ENCODE measurements at places on chromosomes 11 and 22.

DNA sequence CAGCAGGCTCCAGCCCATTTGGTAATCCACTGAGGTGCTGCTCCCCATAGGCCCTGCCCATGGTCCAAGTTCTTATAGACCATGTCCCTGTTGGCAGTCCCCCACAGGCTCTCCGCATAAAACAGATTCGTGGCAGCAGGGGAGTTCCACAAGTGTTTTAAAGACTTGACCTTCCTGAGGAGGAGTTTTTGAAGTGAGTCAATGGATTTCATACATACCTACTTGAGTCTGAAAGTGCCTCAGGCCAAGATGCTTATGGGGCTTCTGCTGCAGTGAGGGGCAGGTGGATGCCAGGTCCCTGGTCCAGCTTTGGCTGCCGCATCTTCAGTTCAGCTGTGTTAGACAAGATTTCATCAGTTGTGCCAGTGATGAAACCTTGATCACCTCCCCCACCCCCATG is 43.3 kb downstream of the CABIN1 start:
- DNase-seq: no peak

- DNase-seq: no peak
Measured at GRCh38 chr11:110289472-110289871, 6.9 kb downstream of the RDX start.

DNA sequence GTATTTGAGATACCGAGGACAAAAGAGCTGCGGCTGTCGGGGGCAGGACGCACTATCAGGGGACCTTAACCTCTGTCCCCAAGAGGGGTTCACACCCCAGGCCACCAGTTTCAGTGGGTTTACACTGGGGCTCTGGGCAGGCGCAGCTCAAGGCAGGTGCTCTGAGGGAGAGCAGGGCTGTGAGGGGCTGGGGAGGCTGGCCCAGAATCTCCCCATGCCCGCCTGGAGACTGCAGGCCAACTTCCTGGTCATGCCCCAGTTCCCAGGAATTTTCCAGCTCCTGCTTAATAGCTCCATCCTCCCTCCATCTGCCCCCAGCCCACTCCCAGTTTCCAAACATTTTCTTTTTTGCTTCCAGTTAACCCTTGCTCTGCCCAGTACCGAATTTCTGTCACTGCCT is 7.6 kb upstream of the PGA3 start:
- no peak for DNase-seq

GRCh38 chr11:102802341-102802740 is 4.4 kb upstream of the MMP1 start:
- DNase-seq: peak; percentile 95

GRCh38 chr11:45920531-45921477 is 1.7 kb upstream of the LARGE2 start:
- no peak for DNase-seq

- no peak for DNase-seq
Measured at GRCh38 chr11:40292721-40293508, 1166.5 kb downstream of the LRRC4C start.

DNA sequence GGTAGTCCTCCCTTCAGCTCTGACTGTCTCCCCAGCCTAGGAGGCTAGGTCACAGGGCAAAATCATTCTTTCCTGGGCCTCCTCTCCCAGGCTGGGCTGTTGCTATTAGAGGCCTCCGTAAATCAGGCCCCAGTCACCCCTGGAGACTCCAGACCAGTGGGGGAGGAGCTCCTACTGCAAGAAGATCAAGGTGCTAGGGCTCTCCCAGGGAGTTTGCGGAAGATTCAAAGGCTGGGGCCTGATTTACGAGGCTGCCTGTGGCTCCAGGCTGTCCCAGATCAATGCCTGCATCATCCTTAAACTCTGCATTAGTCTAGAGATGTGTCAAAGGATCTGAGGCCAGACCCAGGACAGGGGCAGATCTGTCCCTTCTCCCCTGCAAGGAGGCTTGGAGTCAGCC is 346.2 kb downstream of the TENM4 start:
- DNase-seq: no peak

DNA sequence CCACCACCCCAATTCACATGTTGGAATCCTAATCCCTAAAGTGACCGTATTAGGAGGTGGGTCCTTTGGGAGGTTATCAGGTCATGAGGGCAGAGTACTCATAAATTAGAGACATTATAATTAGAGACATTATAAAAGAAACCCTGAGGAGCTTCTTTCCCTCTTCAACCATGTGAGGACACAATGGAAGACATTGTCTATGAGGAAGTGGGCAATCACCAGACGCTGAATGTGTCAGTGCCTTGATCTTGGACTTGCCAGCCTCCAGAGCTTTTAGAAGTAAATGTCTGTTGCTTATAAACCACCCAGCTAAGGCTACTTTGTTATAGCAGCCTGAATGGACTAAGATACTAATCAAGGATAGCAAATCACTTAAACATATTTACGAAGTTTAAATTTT is 14.8 kb downstream of the GAB2 start:
- DNase-seq: no peak

- DNase-seq: no peak
Measured at GRCh38 chr22:40036591-40037225, 42.0 kb downstream of the FAM83F start.

DNA sequence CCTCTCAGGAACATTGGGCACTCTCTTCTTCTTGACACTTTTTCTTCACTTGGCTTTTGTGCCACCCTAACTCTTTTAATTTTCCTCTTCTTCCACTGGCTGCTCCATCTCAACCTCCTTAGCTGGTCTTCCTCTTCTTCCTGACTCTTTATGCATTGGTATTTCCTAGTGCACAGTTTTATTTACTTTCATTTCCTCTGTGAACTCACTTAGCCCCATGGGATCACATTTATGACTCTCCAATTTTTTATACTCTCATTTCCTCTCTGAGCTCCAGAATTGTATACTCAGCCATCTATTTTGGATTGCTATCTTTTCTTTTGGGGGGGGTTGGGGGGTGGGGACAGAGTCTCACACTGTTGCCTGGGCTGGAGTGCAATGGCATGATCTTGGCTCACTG is 38.5 kb upstream of the LARGE1 start:
- no peak for DNase-seq

GRCh38 chr11:85751724-85752123 is 59.2 kb downstream of the SYTL2 start:
- no peak for DNase-seq

- DNase-seq: no peak
Measured at GRCh38 chr11:83713708-83714107, 427.5 kb upstream of the CCDC90B start.

DNA sequence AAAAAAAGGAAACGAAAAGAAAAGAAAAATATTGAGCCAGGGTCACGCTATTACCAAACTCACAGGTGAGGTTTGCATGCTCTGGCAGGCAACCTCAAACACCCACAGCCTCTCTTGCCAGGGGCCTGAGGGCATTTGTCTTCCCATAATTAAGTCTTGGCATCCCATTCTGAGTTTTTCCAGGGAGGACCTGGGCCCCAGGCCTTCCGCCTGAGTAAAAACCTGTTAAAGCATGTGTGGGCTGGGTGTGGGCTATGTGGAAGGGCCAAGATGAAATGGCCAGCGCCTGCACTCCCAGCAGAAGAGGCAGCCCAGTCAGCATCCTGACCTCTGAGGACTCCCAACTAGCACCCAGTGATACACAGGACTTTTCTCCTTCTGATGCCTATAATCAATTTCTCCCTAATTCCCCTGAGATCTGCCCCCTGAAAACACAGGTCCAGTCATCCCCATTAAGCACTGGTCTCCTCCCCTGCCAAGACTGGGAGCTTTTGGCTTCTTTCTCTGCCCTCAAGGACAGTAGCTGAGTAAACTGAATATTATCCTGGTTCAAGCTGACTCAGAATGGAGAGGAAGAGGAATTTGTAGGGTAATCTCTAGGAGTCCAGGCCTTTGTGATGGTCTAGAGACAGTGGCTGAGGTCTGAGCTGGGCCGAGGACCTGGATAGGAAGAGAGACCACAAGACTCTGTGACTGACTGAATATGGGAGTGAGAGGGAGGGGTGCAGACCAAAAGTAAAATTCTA is 35.6 kb upstream of the ACER3 start:
- no peak for DNase-seq

DNA sequence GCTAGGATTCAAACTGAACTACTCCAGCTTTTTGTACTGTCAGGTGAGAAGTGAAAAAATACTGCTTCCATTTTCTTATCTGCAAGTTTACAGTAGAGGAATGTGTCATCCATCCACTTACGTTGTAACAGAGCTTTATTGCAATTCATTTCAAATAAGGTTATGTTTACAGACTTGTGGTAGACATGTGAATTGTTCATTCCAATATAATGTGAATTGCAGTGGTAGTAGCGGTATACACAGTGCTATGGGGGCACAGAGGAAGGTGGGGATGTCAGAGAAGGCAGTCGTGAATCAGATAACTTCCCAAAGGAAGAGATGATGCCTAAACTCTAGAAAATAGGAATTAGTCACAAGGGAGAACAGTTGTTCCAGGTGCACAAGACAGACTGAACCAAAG is 42.5 kb downstream of the CEP57 start:
- no peak for DNase-seq

DNA sequence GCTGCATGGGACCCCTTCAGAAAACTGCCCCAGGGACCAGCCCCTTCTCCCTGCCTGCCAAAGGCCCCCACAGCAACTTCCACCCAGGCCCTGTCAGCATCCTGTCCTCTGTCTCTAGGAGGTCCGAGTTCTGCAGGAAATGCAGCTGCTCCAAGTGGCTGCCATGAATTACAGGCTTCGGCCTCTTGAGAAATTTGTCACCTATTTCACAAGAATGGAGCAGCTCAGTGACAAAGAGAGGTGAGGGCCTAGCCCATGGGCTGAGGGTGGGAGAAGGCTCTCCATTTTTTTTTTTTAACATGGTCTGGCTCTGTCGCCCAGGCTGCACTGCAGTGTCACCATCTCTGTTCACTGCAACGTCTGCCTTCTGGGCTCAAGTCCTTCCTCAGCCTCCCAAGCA is 7.3 kb downstream of the RGL4 start:
- no peak for DNase-seq

DNA sequence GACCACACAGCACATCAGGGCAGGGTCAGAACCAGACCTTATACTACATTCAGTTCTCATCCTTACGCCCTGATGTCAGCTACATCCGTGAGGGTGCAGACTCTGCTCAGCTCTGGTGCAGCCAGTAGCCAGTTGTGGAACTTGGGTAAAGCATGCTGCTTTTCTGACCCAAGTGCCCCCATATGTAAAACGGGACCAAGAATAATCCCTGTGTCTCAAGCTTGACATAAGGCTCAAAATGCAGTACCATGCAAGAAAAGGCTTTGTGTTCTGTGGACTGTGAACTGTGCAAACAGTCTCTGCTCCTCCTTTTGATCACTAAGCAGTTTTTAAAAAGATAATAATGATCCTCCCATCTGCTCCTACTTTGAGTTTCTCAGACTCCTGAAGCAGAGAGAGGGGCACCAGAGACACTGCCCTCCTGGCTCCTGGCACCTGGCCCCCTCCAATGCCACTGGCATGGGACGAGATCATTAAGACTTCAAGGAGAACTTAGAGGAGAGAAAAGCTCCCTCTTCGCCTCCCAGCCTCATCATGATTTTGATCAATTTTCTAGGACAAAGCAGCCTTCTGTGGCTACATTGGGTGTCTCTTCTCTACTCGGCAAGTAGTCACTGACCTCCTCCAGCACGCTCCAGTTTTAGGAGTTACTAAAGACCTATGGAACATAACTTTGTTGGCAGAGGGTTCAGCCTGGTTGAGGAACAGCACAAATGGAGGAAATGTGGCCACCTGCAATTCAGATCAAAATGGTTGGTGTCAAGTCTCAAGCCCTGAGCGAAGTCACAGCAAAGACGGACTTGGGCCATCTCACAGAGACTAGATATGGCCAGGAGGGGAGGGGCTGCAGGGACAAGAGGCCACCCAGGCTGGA is 23.9 kb downstream of the IL10RA start:
- no peak for DNase-seq

GRCh38 chr11:73869332-73869949 is 7.2 kb downstream of the COA4 start:
- no peak for DNase-seq

GRCh38 chr11:14193644-14194043 is 165.3 kb downstream of the RRAS2 start:
- no peak for DNase-seq

- DNase-seq: no peak
Measured at GRCh38 chr22:20021196-20022181, 579 bp downstream of the TANGO2 start.

- no peak for DNase-seq
Measured at GRCh38 chr11:124841201-124841600, 24.0 kb upstream of the ROBO3 start.

DNA sequence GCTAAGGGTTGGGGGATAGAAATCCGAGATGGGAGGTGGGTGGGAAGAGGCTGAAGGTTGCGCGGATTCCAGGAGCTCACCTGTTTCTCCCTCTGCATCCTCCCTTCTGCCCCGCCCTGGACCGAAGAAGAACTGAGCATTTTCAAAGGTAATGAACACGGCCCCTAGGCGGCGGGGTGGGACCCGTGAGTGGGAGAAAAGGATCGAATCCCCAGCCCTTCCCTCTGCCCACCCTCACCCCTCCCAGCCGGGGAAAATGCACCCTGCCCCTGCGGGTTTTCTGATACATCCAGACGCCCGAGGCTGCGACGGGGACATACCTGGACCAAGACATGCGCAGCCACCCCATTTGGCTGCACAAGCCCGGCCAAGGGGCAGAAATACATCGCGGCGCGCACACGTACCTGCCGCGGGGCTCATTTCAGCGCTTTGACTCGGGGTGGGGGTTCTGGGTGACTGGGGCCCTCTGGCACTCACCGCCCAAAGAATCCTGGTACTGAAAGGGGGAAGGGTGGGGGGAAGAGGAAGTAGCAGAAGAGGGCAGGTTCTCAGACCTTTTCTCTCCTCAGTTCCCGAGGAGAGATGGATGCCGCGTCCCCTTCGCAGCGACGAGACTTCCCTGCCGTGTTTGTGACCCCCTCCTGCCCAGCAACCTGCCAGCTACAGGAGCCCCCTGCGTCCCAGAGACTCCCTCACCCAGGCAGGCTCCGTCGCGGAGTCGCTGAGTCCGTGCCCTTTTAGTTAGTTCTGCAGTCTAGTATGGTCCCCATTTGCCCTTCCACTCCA is 6.0 kb downstream of the VSIG2 start:
- no peak for DNase-seq

GRCh38 chr22:32839831-32840584 is 38.5 kb downstream of the TIMP3 start:
- peak; percentile 53 for DNase-seq

DNA sequence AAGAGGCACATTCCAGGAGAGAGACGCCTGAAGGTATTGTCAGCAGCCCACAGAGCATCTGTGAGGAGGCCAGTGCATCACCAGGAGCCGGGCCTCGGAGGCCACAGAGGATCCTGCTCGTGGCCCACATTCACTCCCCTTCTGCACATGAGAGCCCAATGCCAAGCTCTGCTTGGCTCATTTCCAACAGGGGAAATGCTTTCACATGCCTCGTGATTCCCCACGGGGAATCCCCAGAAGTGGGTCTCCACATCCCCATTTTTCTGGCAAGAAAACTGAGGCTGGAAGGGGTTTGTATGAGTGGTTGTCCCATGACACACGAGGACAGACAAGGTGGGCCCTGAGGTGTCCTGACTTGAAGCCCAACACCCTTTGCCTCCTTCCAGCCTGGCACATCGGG is 34.4 kb downstream of the TP53I11 start:
- no peak for DNase-seq

DNA sequence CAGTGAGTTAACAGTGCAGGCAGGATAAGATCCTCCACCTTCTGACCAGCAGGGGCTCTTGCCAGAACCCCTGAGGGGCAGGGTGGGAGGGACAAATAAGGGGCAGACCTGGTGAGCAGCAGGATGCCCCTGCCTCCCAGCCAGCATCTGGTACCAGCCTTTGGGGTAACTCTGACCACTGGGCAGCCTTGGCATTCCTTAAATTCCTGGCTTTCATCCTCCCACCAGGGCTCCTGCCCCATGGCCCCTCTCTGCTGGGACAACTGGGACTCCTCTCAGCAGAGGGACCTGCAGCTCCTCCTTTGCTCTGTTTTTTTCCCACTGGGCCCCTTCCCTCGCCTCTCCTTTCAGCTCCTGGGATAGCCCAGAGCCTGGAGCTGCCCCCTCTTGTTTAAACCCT is 98.0 kb upstream of the CD82 start:
- DNase-seq: no peak

All from fibroblast of skin of left biceps (primary cell).